H54 (cell line): ENCODE measurements at places on chromosomes 12 and 14.

- DNase-seq: no peak
These were observed 369.3 kb downstream of the NUAK1 start for GRCh38 chr12:105769486-105769885.

DNA sequence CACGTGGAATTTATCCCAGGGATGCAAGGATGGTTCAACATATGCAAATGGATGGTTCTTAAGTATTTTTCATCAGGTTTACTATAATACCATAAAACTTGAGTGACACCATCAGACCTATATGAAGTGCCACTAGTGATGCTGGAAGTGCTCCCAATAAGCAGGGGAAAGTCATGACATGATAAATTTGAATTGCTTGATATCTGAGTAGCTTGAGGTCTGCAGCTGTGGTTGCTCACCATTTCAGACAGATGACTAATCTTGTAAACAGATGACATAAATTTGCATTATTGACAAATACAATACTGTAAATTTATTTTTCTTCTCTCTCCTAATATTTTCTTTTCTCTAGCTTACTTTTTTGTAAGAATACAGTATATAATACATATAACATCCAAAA lies 13.7 kb upstream of the PRPF39 start:
- DNase-seq: no peak

- no peak for DNase-seq
These were observed 200.3 kb upstream of the PLEKHG7 start for GRCh38 chr12:92502417-92503028.

DNA sequence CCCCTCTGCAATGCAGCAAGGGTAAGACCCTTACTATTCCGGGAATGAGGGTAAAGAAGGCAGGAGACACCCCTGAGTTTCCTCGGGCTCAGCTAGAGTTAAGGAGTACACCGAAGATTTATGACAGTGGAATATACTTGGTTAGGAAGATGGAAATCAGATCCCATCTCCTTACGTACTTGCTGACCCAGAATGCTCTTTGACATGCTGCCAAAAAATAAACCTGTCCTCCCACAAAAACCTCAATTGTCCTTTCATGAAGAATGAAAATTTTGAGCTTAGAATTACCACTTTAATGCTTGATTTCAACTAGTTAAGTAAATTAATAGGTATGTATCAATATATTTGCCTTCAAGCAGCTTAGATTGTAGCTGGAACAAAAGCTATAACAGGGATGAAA lies 99.5 kb downstream of the PRIMA1 start:
- no peak for DNase-seq

DNA sequence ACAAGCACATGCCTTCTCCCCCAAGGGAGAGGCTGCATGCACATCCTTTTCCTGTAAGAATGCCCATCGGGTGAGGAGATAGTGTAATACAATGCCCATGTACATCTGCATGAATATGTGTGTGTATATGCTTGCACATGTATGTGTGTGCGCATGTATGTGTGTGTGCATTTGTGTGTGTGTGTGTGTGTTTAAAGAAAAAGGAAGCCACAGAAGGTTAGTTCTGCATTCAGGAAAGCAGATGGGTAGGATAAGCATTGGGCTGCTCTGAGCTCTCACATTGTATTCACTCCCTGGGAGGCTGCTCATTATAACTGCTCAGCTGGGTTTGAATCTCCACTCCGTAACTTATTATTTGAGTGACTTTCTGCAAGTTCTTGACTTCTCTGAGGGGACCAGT lies 74.3 kb downstream of the GALNT8 start:
- DNase-seq: no peak

- no peak for DNase-seq
These were observed at the start of gene TSPAN11 for GRCh38 chr12:30926243-30927221. Gene TSPAN11, plus strand, starts transcription at chr12:30926748. Its CDS starts 27,244 bp downstream, at chr12:30953992.

DNA sequence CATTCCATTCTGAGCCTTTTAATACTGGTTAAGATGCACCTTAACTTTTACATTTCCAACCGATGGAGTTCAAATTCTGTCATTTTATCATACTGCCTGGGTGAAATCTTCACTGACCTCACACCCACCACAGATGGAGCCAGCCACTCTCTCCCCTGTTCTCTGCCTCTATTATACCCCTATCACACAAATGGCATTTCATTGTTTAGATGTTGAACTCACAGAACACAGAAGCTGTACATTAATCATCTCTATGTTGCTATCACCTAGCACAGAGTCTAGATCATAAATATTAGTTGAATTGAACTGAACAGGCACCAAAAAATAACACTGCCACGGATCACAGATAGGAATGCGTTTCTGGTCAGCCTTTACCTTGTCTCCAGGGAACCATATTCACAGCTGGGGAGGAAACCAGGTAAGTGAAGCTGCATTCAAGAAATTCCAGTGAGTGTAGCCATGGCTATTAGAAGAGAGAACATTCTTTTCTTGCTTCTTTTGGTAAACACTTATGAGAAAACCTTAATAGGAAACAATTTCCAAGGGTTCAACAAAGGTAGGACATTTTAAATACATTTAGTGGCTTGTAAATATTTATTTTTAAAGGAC lies 194.9 kb upstream of the RMST start:
- no peak for DNase-seq

- no peak for DNase-seq
These were observed 18.3 kb downstream of the POP5 start for GRCh38 chr12:120562906-120563305.

DNA sequence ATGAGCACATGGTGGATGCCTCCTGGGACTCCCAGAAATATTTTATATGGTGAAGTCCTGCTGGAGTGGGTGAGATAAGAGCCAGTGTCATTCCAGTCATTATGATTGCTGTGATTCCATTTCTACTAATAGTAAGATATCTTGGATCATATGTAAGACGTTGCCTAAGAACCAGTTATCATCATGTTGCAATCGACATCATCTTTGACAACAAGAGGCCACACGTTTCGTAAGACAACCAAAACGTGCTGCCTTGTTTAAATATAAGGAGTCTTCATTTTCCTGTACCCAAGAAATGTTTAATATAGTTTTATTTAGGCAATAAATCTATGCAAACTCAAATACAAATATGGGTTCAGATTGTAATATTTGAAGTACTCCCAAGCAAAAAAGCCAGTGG lies 58.4 kb downstream of the SPTSSA start:
- no peak for DNase-seq

DNA sequence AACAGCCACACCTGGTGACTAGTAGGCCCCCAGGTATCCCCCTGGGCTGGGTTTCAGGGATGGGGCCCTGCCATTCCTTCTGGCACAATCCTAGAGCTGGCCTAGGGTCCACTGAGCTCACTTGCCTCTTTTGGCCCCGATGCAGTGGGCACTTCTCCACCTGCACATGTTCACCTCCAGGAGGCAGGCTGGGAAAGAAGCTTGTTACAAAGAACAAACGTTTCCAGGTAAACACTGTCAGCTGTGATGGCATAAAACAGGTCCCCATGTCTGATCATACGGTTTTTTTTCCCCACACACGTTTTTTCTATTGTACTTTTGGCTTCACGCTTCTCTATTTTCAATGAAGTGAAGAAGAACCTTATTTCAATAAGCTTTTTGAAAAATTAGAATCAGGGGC lies 15.8 kb upstream of the HVCN1 start:
- DNase-seq: no peak

GRCh38 chr14:92959189-92959531 lies 36.2 kb downstream of the CHGA start:
- no peak for DNase-seq

DNA sequence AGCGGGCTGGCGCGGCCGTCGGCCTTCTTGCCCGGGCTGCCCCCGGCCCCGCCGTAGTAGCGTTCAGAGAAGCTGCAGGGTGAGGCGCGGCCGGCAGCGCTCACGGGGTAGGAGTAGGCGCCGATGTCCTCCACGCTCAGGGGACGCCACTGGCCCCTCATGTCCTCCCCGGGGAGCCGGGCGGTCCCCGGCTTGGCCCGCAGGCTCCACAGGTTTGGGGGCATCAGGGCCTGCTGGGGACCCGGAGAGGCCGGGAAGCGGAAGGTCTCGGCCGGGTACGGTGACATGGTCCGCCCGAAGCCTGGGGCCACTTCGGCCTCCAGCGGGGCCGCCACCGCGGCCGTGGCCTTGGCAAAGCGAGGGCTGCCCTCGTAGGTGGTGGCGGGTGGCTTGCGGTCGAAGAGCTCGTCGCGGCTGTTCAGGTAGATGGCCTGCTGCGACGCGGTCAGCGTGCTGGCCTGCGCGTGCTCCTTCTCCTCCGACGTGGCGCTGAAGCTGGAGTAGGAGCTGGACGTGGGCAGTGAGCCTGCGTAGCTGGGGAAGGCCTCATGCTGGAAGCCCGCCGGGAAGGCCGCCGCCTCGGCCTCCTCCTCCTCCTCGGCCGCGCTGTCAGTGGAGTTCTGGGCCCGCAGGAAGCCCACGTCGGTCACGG lies 48.7 kb downstream of the BEGAIN start:
- no peak for DNase-seq

- DNase-seq: peak; percentile 55
These were observed 69.3 kb downstream of the ETV6 start for GRCh38 chr12:11718768-11719253.

- DNase-seq: no peak
These were observed 1084.3 kb downstream of the TMEM121 start for GRCh38 chr14:106610691-106611090.

DNA sequence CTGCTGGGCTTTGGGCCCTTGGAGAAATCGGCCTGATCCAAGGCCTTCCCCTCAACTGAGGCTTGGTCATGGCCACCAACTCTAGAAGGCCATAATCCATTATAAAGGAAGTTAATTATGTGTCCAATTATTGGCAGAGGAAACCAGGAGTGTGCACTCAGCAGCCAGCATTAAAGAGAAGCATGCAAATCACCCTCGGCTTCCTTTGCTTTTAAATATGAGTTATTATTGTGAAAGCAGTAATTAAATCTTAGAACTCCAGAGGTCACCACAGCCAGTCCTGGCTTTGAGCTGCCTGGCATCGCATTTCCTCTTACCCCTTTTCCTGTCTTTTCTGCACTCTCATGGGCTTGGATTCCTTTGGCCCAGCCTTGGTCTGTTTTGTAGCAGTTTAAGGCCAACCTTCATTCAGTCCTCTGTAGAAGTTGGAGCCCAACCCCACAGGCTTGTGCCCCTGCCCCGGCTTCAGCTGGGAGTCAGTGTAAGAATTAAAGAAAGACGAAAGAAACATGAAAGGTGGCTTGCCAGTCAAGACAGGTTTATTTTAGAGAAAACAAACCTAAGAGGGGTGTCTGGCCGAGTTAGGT lies 14.7 kb upstream of the KRT86 start:
- DNase-seq: no peak

- DNase-seq: no peak
These were observed 567.4 kb downstream of the MED13L start for GRCh38 chr12:115710104-115710564.

- DNase-seq: no peak
These were observed 308.0 kb downstream of the ITPR2 start for GRCh38 chr12:26524862-26525465.

DNA sequence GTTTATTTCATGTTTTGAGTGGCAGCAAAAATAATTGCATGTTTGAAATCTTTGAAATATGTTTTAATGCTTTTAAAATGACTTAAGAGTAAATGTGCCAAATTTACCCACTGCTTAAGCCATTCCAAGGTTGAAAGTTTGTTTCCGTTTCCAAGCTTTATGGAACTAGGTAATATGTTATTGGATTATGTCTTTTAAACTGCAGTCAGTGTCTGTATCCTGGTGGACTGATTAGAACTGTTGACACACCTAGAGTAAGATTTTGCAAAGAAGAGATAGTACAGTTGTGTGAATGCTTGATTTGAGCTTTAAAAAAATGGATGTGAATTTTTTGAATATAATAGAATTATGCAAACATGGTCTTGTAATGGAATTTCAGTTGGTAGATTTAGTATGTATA lies 135.1 kb downstream of the DERA start:
- DNase-seq: no peak

DNA sequence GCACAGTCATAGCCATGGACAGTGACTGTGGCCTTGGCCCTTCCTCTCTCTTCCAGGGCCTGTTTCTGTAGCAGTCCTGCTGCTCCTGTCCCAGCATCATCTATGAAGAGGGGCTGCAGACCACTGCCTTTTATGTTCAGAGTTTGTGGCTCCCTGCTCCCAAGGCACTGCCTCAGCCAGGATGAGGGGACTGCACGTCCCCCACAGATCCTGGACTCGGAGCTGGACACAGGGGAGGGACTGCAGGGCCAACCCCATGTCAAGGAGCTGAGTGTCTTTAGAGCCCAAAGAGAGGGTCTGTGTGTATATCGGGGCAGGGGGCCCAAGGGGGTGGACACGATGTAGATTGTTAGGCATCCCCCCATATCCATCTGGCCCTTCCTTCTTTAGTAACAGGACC lies 60.6 kb upstream of the DIO3 start:
- no peak for DNase-seq

DNA sequence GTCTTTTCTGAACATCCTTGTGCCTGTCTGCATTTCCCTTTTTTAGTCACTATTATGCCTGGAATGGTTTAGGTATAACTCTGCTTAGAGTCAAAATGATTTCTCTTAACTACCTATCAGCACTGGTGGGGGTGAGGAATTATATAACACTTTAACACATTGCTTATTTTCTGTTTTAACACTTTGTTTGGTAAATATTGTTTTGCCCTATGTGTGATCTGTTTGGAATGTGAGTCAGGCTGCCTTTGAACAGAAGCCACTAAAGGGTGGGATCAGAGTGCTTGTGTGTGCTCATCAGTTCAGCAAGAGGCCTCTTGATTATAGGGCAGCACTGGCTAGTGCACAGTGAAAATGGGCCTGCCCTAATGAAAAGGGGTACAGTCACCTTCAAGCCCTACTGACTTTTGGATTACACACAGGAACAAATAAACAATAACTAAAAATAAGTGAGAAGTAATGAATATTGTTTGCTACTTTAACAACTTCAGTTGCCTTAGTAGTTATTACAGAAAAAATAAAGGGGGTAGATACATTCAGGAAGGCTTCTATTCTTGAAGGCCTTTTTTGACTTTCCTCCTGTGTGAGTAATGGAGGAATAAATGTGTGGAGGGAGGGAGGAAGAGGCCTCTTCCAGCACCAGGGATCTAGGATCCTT lies 23.2 kb downstream of the NGDN start:
- DNase-seq: no peak
